MG63 (cell line): ENCODE measurements at places on chromosomes 3 and 15. TPM values are rescaled to one million over a fixed set of nuclear protein-coding genes. Genes with fewer than 3 reads are reported as not detected.

The ACAD11 gene
- total RNA-seq, result 4.3 and 12.1 TPM in 2 replicates

The CCR9 gene
- not detected in 2 replicates for total RNA-seq

The VGLL3 gene
- total RNA-seq, result 11.7 and 13.4 TPM in 2 replicates

The IQCF5 gene
- not detected in 2 replicates for total RNA-seq

The ATP2B2 gene
- total RNA-seq, result 0.03 TPM in 1 of 2 replicates, not detected in the other

The ZNF502 gene
- 0.89 and 2.9 TPM in 2 replicates for total RNA-seq

The SEMA3G gene
- not detected in 2 replicates for total RNA-seq

The AGBL1 gene
- not detected in 2 replicates for total RNA-seq

The IL17RD gene
- 0.91 and 2.5 TPM in 2 replicates for total RNA-seq

The IGSF10 gene
- total RNA-seq, result 0.10 TPM in 1 of 2 replicates, not detected in the other

The CACNA2D3 gene
- total RNA-seq, result 1.2 and 2.0 TPM in 2 replicates

The TRH gene
- not detected in 2 replicates for total RNA-seq

The GTPBP8 gene
- total RNA-seq, result 52.1 and 54.8 TPM in 2 replicates

The SPATA12 gene
- not detected in 2 replicates for total RNA-seq

The CACNA1D gene
- total RNA-seq, result not detected in 2 replicates

The GRM7 gene
- not detected in 2 replicates for total RNA-seq

The RTP1 gene
- not detected in 2 replicates for total RNA-seq

The PYDC2 gene
- total RNA-seq, result not detected in 2 replicates

The PTX3 gene
- total RNA-seq, result 6.5 and 13.2 TPM in 2 replicates

The DUOX1 gene
- not detected in 2 replicates for total RNA-seq

The SHF gene
- 0.33 TPM in 1 of 2 replicates, not detected in the other for total RNA-seq

The CISH gene
- total RNA-seq, result 0.20 TPM in 1 of 2 replicates, not detected in the other

The COL8A1 gene
- total RNA-seq, result 11.8 and 19.1 TPM in 2 replicates

The POPDC2 gene
- 0.07 TPM in 1 of 2 replicates, not detected in the other for total RNA-seq

The MEGF11 gene
- total RNA-seq, result 0.10 TPM in 1 of 2 replicates, not detected in the other

The RCCD1 gene
- total RNA-seq, result 25.7 and 27.5 TPM in 2 replicates

The ADIPOQ gene
- total RNA-seq, result not detected in 2 replicates

The GOLGA8N gene
- 0.63 and 0.69 TPM in 2 replicates for total RNA-seq

The CORO2B gene
- 7.1 and 7.9 TPM in 2 replicates for total RNA-seq

The ITIH1 gene
- not detected in 2 replicates for total RNA-seq

The PLA2G4E gene
- total RNA-seq, result not detected in 2 replicates

The MCF2L2 gene
- total RNA-seq, result not detected in 2 replicates

The ESYT3 gene
- total RNA-seq, result 0.23 and 0.89 TPM in 2 replicates

The ISLR gene
- total RNA-seq, result not detected in 2 replicates

The DZIP3 gene
- 4.4 and 5.4 TPM in 2 replicates for total RNA-seq

The CD80 gene
- total RNA-seq, result not detected in 2 replicates

The SLC12A1 gene
- total RNA-seq, result not detected in 2 replicates

The SPINT1 gene
- not detected in 2 replicates for total RNA-seq

The A4GNT gene
- total RNA-seq, result not detected in 2 replicates

The FBXL2 gene
- total RNA-seq, result 4.0 and 6.8 TPM in 2 replicates

The CMTM8 gene
- not detected in 2 replicates for total RNA-seq
